ENCODE measurements at places on chromosomes 4 and X. TPM values are rescaled to one million over a fixed set of nuclear protein-coding genes. Genes with fewer than 3 reads are reported as not detected.

The SULT1E1 gene
- polyA plus RNA-seq, result 21.5 TPM

The DMP1 gene
- not detected for polyA plus RNA-seq

The TAF7L gene
- polyA plus RNA-seq, result 0.39 TPM

The ADGRG4 gene
- polyA plus RNA-seq, result not detected

The MUC7 gene
- not detected for polyA plus RNA-seq

The APLN gene
- 0.82 TPM for polyA plus RNA-seq

The FATE1 gene
- not detected for polyA plus RNA-seq

The MID2 gene
- polyA plus RNA-seq, result 0.16 TPM

The MGAT4D gene
- not detected for polyA plus RNA-seq

The GRPR gene
- polyA plus RNA-seq, result 1.2 TPM

The HTR2C gene
- polyA plus RNA-seq, result 0.02 TPM

The GPRASP3 gene
- 3.2 TPM for polyA plus RNA-seq

- DNase-seq, result no peak
Observed at GRCh38 chrX:65879977-65880799, 159.7 kb downstream of the VSIG4 start.

GRCh38 chr4:83258461-83258860 lies 26.1 kb downstream of the COQ2 start:
- DNase-seq, result no peak

DNA sequence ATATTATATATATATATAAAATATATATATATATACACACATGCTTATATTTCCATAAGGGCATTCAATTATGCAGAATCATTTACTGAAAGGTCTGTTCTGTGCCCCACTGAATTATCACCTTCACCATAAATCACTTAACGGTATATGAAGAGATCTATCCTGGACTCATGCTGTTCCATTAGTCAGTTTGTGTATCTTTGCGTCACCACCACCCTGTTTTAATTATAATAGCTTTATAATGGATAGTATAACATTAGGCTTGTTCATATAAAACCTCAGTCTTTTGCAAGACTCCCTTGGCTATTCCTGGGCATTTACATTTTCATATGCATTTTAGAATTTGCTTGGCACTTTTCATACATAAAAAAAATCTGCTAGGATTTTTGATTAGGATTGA lies 19.1 kb downstream of the WDR17 start:
- DNase-seq, result no peak

DNA sequence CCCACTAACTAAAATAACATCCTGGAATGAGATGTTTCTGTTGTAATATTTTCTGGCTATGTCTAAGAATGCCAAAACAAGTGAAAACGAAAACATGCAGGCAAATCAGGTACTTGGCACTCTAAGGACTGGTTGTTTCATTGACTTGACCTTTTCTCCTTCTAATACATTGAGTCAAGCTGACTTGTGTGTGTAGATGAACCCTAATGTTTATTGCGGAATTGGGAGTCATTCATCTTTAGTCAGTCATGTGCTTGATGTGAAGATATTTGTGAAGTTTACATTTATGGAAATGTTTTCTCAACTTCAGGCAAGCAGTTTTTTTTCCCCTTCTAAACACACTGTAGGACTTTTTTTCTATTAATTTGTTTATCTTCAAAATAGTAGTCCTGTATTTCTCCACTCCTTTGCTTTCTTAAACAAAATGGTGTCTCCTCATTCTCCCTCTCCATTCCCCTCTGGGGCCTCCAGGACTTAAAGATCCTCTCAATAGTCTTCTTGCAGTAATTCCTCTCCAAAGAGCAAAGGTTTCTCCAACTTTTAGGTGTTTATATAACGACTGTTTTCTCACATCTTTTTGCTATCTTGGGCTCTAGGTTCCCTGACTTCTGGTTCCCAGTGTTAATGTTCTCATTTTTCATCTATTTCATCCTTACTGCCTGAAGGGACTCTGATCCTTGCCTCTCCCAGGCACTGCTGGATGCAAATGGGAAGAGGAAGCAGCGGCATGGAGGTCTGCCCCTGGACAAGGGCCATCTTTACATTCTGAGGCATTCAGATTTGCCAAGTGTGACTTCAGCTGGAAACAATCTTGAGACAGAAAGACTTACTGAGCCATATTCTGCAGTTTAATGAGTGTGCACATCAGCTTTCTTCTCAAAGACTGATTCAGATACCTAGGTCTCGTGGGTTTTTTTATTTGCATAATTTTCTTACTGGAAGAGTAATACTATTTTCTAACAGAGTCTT lies 166.4 kb downstream of the ARHGAP6 start:
- DNase-seq, result no peak

DNA sequence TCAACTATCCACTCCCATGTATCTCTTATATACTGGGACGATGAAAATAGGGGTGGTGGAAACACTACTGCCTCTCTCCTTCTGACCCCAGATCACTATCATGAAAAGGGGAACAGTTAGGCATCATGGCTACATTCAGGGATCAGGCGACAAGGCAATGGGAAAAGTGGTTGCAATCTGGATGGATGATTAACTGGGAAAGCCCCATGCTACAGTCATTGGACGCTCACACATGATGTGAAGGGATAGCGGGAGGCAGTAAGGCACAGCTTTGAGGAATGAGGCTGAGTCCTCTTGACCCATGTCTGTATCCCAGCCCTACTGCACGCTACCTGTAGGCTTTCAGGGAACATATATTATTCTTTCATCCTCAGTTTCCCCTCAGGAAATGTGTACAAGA lies 10.2 kb downstream of the GASK1B start:
- DNase-seq, result no peak

GRCh38 chrX:1246816-1247215 lies 21.8 kb upstream of the CSF2RA start:
- peak; percentile 44 for DNase-seq

- no peak for DNase-seq
Observed at GRCh38 chr4:38463268-38463958, 200.6 kb upstream of the KLF3 start.

GRCh38 chr4:10168151-10168550 lies 51.6 kb upstream of the WDR1 start:
- no peak for DNase-seq

DNA sequence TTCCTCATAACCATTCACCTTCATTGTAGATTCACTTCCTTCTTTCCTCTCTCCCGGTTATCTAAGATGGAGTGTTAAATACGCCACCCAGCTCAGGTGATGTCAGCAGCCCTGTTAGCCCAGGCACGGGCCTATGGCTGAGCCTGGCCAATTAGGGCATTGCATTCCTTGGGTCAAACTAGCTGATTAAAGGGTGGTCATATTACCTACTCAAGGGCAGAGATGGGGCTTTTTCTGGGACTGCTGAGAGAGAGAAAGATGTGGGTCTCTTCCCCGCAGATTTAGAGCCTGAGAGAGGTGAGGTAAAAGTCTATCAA lies 39.9 kb upstream of the AFAP1 start:
- DNase-seq, result no peak

DNA sequence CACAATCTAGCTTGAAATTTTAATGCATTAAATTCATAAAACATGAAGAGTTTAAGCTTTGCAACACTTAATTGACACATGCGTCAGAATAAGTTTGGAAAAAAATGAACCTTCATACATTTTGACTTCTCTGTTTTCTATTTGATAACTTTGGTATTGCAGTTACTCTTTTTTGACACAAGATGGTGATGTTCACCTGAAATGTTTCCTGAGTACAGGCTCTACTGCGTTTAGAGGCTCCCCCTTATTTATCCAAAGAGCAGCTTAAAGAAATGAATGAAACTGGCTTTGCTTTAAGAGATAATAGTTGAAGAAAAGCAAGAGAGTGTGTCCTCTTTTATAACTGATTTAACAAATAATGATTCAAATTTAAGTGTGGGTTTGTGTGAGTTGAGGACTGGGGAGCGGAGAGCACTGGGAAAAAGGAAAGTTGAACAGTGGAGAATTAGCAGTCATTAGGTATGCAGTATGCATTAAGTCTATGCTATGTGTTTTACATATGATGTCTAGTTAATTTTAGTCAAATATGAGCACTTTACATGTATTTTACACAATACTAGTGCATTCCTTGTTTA lies 180.6 kb upstream of the NUDT6 start:
- peak; percentile 55 for DNase-seq

GRCh38 chr4:176635372-176636261 lies 157.1 kb downstream of the VEGFC start:
- no peak for DNase-seq

GRCh38 chrX:95071052-95071451 lies 1397.0 kb downstream of the FAM133A start:
- DNase-seq, result no peak

- DNase-seq, result peak; percentile 26
Observed at GRCh38 chr4:149980941-149981340, 97.3 kb upstream of the DCLK2 start.

- DNase-seq, result no peak
Observed at GRCh38 chr4:2607822-2608221, 71.4 kb downstream of the FAM193A start.

Measured in SK-N-SH (cell line).